ENCODE measurements at places on chromosomes 16 and 17.

DNA sequence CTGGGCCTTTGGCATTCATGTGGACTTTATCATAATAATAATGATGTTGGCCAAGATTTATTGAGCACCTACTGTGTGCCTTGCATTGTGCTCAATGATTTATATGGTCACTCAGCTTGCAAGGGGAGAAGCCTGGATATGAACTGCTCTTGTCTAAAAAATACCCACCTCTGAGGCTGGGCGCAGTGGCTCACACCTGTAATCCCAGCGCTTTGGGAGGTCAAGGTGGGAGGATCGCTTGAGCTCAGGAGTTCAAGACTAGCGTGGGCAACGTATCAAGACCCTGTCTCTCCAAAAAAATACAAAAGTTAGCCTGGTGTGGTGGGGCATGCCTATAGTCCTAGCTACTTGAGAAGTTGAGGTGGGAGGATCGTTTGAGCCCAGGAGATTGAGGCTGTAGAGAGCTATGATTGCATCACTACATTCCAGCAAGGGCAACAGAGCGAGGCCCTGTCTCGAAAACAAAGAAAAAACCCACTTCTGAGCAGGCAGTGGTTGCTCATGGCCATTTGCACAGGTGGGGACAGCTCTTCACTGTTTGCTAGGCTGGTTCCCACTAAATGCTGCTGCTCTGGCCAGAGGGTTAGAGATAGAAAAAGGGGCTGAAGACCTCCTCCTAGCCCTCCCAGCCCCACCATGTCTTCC is 4.3 kb upstream of the ADGRG1 start:
- no peak for DNase-seq

DNA sequence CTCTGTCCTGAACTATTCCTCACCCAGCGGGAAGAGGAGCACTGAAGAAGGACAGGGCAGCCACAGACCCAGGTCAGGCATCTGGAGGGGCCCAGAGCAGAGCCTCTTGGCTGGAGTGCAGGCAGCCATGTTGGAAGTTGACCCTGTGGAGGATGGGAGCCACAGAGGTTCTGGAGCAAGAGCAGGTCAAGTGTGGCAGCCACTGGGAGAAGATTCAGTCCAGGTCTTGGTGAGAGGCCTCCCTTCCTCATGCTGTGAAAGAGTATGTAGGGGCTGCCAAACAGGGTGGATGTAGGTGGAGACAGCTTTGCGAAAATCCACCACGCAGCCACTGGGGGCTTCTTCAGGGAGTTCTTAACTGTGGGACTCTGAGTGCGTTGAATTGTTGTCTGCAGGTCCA is 590 bp upstream of the CD79B start:
- DNase-seq: no peak

DNA sequence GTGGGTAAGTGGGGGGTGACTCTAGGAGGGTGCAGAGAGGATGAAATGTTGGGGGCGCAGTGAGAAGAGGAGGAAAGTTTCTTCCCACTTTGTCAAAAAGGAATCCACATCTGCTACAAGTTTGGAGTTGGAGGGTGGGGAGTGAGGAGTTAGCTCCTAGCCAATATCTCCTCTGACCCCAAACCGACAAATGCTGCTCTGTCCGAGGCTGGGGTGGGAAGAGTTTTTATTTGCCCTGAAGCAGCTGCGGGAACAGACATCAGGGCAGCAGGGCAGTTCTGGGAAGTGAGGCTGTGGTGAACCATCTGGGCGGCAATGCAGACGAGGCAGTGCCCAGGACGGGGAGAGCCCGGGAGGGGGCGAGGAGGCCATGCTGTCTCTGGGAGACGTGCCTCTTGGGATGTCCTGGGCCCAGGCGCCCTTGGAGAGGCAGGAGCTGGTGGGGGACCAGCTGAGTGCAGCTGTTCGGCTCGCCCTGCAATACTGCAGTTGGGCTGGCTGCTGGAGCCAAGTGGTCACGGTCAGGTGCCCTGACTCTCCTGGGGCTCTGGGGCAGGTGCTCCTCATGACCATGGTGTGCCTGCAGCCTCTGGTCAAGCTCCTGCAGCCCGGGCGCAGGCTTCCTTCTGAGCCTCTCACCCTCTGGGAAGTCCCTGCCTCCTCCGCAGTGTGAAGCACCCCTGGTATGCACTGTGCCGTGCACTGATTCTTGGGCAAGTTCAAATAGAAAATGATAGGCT is 6.4 kb upstream of the SOCS3 start:
- no peak for DNase-seq

- DNase-seq: no peak
These were observed 213.9 kb downstream of the TMEM114 start for GRCh38 chr16:8376430-8376829.

DNA sequence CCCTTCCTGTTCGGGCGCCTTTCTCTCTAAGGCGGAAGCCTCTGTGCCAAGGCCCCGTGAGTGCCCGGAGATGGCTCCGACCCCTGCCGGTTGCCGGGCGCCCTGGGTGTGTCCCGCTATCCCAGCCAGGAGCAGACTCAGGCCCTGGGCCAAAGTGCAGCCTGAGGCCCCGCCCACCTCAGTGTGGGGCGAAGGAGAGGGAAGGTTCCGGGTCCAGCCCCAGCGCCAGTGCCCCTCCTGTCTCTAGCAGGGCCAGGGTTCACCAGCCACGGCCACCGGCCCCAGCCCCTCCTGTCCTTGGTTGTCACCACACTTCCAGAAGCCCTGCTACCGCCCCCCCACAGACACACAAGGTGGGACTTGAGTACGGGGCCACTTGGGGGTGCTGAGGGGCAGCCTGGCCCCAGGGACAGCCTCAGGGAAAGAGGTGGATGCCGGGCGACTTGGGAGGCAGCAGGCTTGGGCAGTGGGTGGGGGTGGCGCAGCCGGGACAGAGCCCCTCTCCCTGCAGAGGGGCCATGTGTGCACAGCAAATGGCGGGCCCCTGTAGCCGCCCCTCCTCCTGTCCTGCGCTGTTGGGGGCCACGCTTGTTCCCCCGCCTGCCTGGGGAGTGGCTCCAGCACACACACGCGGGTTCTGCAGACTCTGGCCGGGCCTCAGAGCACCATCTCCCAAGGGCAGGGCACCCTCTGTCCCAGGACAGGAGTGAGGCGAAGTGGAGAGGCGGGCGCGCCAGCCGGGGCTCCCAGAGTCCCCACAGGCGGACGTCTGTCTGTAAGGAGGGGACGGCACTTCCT is 6.0 kb downstream of the C1QTNF8 start:
- no peak for DNase-seq

- DNase-seq: no peak
These were observed 40.4 kb upstream of the NDRG4 start for GRCh38 chr16:58459344-58460218.

GRCh38 chr16:22322741-22323140 is 25.5 kb downstream of the POLR3E start:
- no peak for DNase-seq

- DNase-seq: no peak
These were observed at the start of gene SOX15 for GRCh38 chr17:7589891-7590691. Gene SOX15 (minus strand): TSS chr17:7590094. CDS start chr17:7589676, 418 bp downstream.

All from T-helper 17 cell (primary cell).